Dermis blood vessel endothelial cell (primary cell): ENCODE measurements at places on chromosomes 6 and 20. TPM values are rescaled to one million over a fixed set of nuclear protein-coding genes. Genes with fewer than 3 reads are reported as not detected.

GRCh38 chr20:39888310-39888709 lies 800.7 kb downstream of the MAFB start:
- no peak for DNase-seq

- DNase-seq = no peak
Observed at GRCh38 chr6:167962711-167963110, 34.8 kb upstream of the KIF25 start.

GRCh38 chr6:32191696-32192607 lies 491 bp downstream of the GPSM3 start:
- no peak for DNase-seq

GRCh38 chr6:9646342-9647070 lies 768.4 kb downstream of the TFAP2A start:
- DNase-seq = peak; percentile 76

GRCh38 chr6:36054956-36055355 lies 27.3 kb downstream of the MAPK14 start:
- peak; percentile 43 for DNase-seq

- no peak for DNase-seq
Observed at GRCh38 chr6:131791476-131791875, 16.3 kb upstream of the ENPP1 start.

DNA sequence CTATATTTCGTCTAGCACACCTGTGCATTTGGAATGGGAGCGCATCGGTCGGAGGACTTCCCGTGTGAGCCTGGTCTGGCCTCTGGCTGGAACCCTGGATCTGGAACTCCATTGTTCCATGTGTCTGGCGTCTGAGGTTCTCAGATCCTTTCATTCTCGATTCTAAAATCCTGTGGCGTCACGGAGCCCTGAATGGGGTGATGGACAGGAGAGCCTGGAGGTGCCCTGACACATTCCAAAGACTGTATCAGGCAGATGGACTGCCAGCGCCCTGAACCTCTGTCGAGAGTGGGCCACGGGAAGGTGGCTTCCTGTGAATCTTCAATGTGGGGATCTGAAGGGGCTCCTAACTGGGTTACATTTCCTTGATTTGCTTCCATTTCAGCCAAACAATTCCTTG lies 20.6 kb downstream of the MYH7B start:
- no peak for DNase-seq

- peak; percentile 53 for DNase-seq
Observed at GRCh38 chr6:16704401-16705045, 56.7 kb downstream of the ATXN1 start.

DNA sequence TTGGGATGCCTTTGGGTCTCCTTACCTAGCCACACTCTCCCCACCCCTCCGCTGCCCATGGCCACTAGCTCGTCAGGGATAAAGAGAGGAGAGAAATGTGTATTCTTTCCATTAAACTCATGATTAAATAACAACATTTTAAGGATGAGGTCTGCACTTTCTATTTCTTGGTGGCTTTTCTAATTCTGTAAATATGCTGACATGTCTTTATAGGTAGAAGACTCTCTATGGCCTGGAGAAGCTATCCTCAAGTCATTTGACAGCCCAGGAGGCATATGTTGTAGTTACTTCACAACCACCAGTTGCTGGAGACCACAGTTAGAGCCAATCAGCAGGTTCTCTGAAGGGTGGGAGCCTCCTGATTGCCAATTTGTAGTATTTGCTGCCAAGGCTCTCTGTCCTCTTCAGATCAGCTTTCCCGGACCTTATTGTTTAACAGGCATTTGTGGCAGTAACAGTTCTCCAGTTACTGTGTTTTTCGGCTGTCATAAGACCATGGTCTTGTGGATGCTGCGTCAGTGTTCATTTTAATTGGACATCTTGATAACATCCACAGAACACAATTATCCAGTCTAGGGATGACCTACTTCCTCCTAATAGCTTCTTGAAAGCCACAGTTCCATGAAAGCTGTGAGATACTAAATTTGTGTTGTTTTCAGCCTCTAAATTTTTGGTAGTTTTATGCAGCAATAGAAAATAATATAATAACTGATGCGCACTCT lies 205.0 kb upstream of the KCNQ5 start:
- no peak for DNase-seq

- DNase-seq = no peak
Observed at GRCh38 chr6:8389036-8389818, 46.1 kb downstream of the SLC35B3 start.

The ECT2L gene
- not detected in 2 replicates for total RNA-seq

The LGSN gene
- total RNA-seq = not detected in 2 replicates
